Lower lobe of right lung (tissue), 2 donors: ENCODE measurements at places on chromosomes 7 and 10. TPM values are rescaled to one million over a fixed set of nuclear protein-coding genes. Genes with fewer than 3 reads are reported as not detected.

- no peak for DNase-seq
Observed at GRCh38 chr7:47249361-47249760, 332.6 kb downstream of the TNS3 start.

GRCh38 chr7:134782121-134782623, 2.7 kb downstream of the CALD1 start:
- no peak for DNase-seq

The TAS2R4 gene
- 2.0 TPM for total RNA-seq

The ECHDC3 gene
- 29.5 TPM for total RNA-seq
